HS-27A (cell line): ENCODE measurements at places on chromosomes 4 and X.
A peak's percentile ranks its signal among the peaks of the same experiment; 100 is the strongest.

DNA sequence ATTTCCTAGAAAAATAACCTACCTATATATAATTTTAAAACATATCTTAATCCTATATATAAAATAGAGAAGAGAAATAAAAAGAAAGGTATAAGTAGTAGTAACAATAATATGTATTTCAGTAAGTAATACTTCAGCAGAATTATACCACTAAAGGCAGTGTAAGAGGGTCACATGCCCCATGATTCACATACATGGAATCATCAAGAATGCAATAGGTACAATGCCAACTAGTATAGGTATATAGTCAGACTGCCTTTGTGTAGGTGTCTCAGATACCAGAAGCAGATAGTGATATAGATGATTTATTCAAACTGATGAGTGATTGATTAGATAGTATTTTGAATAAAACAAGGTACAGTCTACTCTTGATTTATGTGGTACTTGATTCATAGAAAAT, 9.4 kb downstream of the AIMP1 start:
- no peak for DNase-seq

- DNase-seq, result no peak
Observed at GRCh38 chr4:107654694-107655093, 65.3 kb downstream of the PAPSS1 start.

- DNase-seq, result no peak
Observed at GRCh38 chr4:27881705-27882104, 1021.1 kb downstream of the STIM2 start.

DNA sequence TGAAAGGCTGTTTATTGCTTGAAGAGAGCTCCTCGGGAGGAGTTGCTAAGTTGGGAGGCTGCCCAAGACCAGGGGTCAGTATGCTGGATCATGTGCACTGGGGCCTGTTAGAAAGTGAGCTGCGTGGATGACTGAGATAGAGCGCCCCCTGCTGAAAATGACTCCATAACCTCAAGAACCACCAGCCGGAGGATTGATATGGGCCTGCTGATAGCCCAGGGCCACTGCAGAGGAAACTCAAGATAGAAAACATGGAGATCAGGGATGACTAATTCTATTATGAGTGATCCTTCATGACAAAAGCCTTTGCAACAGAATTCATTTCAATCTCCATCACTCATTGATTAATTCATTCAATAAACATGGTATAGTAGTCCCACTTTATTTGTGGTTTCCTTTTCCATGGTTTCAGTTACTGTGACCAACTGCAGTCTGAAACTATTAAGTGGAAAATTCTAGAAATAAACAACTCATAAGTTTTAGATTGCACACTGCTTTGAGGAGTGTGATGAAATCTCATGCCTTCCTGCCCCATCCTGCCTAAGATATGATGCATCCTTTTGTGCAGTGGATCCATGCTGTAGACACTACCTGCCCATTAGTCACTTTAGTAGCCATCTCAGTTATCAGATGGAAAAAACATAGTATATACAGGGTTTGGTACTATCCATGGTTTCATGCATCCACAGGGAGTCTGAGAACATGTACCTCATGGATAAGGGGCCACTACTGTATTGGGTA, 126.7 kb upstream of the MBNL3 start:
- DNase-seq, result no peak

DNA sequence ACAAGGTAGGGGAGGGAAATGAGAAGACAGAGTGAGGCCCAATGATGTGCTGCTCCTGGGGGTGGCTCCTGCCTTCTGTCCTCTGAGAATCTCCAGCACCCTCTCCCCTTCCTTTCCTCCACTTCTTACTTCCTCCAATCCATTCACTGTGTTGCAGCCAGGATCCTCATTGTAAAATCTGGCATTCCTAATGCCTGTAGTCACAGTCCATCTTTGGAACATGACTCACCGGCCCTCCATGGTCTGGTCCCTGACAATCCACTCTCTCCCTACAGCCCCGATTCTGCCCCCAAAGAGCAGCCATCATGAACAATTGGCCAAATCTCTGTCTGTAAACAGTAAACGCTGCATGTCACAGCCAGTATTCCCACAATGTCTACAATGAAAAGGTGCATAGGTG, 72.9 kb downstream of the CLNK start:
- DNase-seq, result peak; percentile 48
